ENCODE measurements at places on chromosomes 6 and 20.

DNA sequence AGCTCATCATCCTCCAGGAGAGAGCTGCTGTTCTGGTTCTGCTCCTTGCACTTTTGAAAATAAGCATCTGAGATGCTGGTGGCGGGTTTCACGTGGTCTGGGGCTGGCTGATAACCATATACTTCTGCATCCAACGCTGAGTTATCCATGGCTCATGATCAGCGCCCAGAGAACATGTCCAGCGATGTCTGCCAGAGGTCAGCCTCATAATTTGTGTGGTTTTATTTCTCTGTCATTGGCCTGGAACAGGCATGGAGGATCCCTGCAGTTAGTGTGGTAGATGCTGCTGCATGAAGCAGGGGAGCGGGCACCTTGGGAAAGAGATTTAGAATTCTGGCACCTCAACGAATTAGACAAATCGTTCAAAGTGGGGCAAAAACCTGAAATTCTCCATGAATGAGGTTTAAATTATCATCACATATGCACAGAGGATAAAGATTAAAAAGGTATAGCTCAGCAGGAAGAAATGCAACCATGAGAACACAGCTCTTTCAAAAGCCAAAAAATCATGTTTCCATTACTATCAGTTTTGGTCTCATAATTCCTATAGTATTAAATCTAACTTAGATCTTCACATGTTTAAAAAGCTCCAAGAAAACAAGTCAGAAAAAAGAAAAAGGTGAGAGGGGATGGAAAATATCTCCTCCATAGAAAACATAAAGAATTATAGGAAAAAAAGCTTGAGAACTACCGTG, 157.2 kb downstream of the SOD2 start:
- DNase-seq = no peak

DNA sequence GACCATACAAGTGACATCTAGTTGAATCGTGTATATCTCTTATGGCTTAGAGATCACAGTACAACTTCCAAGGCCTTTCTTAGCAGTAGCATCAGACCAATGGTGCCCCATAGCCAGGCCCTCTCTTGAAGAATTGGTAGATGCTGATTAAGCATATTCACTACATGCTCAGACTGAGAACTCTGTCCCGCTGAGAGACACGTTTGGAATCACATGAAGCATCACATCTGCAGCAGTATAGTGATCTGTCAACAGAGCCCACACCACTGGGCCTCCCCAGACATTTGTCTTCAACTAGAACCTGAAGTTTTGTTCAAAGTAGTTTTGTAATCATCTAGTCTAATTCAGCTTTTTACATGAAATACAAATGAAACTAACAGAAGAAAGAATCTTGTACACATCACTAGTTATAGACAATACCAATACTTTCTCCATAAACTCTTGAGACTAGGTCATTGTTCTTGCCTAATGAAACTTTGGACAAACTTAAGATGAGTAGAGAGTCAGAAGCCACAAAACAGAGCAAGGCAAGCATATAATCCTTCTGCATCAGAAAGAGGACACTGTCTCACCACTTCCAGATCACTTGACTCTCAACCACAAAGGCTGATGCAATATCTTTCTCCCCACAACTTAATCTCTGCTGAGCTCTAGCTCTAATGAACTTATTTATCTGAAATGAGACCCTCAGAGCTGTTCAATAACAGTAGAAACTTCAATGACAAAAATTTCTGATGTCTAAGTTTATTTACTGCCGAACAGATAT, 182.7 kb downstream of the TBX18 start:
- no peak for DNase-seq

DNA sequence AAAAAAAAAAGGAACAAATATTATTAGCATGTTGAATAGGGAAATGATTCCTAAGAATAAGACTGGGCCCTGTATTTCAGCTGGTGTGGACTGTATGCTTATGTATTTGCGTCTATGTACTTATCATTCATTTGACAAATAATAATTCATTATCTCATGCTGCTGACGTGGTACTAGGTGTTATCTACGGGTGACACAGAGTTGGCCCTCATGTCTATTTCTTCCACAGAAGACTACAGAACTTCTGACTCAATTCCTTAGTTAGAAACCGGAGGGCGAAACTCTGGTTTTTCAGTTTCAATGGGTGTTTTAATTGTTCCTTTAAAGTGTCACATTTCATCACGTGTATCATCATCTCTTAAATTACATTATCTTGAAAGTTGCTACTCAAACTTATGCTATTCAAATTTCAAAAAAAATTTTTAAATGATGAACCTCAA, 305.9 kb downstream of the CLIC5 start:
- DNase-seq = no peak

DNA sequence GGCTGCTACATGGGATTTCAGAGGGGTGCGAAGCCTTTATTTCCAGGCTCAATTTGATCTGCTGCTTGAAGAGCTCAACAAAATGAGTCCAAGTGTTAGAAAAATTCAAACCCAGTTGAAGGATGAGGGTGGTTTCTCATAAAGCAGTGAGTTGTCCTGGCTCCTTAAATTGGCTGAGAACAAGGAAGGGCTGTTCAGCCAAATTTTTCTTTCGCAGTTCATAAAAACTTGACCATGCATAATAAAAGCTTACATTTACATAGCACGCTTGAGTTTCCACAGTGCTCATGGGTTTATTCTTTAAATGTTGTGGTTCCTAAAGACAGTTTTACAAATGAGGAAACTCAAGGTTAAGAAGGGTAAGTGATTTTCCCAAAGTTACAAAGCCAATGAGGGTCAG, 174.4 kb upstream of the FOXA2 start:
- no peak for DNase-seq

DNA sequence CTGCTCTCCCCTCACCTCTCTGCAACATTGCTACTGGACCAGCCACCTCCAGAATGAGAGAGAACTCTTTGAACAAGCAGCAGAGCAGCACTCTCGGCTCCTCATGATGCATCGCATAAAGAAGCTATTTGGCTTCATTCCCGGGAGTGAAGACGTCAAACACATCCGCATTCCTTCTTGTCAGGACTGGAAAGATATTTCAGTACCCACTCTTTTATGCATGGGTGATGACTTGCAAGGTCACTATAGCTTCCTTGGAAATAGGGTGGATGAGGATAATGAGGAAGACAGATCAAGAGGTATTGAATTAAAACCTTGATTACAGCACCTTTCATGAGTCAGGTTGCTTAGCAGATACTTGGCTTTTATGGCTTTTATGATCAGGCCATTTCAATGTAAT, 4.3 kb downstream of the CALHM4 start:
- no peak for DNase-seq

DNA sequence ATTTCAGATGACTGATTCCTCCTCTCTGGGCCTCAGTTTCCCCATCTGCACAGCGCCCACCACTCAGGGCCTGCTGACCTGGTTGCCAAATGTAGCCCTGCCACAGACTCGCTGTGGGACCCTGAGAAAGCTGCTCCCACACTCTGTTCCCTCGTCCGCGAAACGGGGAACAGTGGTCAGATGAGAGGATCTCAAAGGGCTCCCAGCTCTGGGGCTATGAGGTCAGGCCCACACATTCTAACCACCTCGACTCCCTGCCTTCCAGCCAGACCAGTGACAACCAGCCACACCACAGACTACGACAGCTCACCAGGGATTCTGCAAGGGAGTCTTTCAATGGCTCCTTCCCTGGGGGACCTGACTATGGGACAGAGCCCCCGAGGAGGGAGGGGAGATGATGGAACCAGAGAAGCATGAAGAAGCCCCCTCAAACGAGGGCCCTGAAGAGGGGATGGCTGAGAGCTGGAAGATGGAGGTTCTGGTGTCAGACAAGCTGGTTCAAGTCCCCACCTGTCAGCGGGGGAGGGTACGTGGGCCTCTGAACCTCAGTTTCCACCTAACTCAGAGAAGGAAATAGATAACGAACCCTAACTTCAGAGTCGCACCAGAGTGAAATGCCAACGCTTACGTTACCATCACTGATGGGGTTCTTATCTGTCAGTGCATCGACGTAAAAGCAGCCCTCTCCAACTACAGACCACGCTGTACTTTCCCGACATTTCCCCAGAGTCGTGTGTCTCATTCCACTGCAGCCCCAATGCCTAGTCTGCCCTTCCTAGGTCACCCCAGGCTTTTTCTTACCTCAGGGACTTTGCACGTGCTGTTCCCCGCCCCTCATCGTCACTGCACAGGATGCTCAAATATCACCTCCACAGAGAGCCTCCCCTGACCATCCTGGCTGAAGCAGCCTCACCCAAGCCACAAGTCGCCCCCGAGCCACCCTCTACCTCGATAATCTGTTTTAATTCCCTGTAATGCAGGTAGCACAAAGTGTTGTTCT, 60.5 kb downstream of the PREX1 start:
- no peak for DNase-seq

- DNase-seq = no peak
Measured at GRCh38 chr6:122913558-122913957, 82.5 kb upstream of the CLVS2 start.
